Stimulated activated naive CD4-positive, alpha-beta T cell treated with Interleukin-2 at 50 U/mL for 16 hours (primary cell): ENCODE measurements at places on chromosomes 6 and 20.

- DNase-seq = no peak
These were observed 10.3 kb upstream of the MTRF1L start for GRCh38 chr6:153012856-153013255.

DNA sequence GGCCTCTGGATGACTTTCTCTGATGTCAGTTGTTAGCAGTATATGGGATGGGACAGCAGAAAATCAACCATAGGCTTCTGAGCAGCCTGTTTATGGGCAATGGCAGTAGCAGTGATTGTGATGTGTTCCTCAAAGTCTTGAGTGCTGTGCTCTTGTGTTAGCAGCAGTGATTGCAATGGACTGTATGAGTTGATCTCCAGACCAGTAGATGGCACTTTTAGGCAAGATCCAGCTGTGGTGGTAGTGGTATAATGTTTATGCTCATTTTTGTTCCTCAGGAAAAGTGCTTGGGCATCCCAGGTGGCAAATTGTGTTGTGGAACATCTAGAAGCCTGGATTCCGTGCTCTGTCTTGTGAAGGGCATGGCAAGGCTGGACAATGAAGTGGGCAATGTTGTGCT lies 181.6 kb upstream of the SYNCRIP start:
- no peak for DNase-seq

GRCh38 chr20:32064667-32065066 lies 12.6 kb downstream of the HCK start:
- DNase-seq = no peak

DNA sequence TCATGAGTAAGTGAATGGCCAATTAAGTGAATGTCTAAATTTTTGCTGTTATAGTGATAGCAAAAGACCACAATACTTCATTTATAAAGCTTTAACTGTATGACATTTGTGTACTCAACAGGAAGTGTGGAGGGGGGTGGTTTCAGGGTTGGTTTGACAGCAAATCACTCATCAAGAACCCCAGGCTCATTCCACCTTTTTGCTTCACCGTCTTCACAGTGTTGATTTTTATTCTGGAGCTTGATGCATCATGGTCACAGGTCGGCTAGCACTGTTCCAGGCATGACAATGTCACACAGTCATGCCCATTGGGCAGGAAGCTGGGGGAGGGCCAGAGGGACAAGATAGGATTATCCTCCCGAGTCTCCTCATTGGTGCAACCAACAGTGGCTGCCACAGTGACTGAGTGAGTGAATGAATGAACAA lies 75.0 kb downstream of the MDGA1 start:
- DNase-seq = no peak

DNA sequence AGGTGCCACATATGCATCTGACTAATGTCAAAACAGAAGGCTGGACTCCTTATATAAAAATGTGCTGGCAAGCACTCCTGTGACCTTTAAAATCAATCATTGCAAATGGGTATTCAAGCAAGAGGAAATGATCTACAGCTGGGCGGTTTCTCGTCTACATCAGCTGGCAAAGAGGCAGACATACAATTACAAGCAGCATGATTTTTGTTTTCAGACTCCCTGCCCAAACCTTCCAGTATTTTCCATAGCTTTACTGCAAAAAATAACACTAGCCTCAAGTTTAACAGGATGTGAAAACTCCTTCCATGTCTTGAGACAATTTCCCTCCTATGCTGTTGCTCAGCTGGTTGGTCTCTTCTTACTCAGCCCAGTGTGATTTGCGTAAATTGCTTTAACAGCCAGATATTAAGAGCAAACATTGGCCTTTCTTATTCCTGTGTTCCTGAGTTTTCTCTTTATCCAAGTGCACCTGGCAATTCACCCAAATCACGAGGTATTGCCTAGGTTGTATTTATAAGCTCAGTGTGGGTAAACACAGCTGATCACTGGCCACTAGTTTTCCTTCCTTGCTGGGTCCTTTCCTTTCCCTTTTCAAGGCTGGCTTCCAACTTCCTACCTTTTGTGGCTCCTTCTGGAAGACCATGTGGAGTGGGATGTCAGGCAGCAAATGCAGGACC lies 130.4 kb downstream of the MOXD1 start:
- no peak for DNase-seq

- DNase-seq = no peak
These were observed 835 bp downstream of the PRR18 start for GRCh38 chr6:166307082-166308032.

DNA sequence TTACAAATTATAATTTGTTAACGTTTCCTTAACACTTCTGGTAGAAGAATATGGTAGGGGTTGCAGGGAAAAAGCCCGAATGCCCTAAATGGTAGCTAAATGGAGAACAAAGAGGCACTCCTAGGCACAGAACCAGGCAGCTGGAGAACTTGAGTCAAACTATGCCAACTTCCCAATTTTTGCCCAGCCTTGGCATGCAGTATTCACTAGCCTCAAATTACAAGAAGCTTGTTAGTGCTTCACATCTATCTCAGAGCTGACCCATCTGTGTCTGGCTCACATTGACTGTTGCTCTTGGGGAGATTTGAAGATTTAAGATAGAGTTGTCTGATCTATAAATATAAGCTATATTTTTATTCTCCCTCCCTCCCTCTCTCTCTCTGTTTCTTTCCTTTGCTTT lies 19.4 kb upstream of the LRFN2 start:
- no peak for DNase-seq

GRCh38 chr6:88145298-88145963 lies 20.7 kb downstream of the CNR1 start:
- no peak for DNase-seq

DNA sequence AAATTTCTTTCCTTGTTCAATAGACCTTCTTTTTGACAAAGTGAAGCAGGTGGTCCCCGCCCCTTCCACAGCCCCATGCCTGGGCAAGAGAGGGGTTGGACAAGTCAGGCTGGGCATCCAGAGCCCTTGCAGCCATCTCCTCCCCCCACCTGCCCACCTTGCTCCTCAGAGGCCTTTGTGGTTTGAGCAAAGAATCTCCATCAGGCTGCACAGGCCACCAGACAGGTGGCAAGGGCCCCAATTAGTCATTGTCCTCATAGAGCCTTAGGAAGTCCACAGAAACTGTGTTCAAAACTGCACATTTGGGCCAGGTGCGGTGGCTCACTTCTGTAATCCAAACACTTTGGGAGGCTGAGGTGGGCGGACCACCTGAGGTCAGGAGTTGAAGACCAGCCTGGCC lies 1.5 kb upstream of the MAPK13 start:
- DNase-seq = no peak

DNA sequence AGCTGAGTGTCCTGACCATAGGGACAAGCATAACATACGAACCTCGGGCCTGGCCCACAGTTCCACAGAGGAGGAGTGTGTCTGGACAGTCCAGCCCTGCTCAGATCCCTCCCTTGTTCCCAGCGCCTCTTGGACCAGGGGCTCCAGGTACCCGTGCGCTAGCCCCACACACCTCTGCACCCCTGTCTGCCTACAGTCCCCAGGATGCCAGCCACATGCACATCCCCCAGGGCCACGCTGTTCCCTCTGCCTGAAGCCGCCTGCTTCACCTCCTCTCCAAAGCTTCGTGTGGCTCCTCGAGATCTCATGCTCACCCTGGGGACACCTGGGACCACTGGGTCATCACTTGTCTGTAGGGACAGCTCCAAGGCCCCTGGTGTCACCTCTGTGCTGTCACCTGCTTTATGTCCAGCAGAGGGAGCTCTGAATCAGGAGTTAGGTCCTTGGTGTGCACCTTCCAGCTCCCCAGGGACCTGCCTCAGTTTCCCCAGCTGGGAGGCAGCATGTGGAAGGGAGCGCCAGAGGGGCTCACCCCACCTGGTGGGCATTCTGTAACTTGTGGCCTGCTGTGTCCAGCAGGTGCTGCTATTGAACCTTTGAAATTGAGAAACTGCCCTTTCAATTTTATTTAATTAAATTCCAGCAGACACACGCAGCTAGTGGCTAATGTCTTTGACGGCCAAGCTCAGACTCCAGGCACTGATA lies 7.3 kb upstream of the YTHDF1 start:
- peak; percentile 27 for DNase-seq

- peak; percentile 83 for DNase-seq
These were observed 725 bp downstream of the EEF1A1 start for GRCh38 chr6:73519926-73520687.

- no peak for DNase-seq
These were observed 36.6 kb upstream of the NFATC2 start for GRCh38 chr20:51579137-51579536.

DNA sequence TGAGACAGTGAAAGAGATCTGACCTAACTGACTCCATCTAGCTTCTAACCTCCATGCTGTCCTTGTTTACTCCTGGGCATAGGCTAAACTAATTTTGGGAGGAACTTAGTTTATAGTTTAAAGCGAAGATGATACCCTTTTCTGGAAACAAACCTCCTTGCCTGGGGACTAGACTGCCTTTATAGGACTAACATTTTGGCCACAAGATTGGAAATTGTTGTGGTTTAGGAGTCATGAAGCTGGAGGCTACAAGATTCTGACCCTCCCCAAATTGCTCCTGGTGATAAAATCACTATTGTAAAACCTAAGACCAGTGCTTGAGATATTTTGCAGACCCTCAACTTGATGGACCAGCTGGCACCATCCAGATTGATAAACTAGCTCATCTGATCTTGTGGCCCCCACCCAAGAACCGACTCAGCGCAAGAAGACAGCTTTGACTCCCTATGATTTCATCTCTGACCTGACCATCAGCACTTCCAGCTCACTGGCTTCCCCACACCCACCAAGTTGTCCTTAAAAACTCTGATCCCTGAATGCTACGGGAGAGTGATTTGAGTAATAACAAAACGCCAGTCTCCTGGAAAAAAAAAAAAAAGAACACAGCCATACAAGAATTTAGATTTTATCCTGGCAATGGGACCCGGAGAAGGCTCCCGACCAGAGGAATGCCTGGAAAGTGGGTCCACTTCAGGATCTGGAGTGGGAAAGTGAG lies 63.0 kb downstream of the ABHD12 start:
- DNase-seq = no peak

- no peak for DNase-seq
These were observed 207.1 kb upstream of the MARCKS start for GRCh38 chr6:113649880-113650609.

- DNase-seq = no peak
These were observed 419.3 kb upstream of the HS3ST5 start for GRCh38 chr6:114762145-114762544.

- DNase-seq = no peak
These were observed 129.5 kb downstream of the CRYBG1 start for GRCh38 chr6:106490030-106490429.

DNA sequence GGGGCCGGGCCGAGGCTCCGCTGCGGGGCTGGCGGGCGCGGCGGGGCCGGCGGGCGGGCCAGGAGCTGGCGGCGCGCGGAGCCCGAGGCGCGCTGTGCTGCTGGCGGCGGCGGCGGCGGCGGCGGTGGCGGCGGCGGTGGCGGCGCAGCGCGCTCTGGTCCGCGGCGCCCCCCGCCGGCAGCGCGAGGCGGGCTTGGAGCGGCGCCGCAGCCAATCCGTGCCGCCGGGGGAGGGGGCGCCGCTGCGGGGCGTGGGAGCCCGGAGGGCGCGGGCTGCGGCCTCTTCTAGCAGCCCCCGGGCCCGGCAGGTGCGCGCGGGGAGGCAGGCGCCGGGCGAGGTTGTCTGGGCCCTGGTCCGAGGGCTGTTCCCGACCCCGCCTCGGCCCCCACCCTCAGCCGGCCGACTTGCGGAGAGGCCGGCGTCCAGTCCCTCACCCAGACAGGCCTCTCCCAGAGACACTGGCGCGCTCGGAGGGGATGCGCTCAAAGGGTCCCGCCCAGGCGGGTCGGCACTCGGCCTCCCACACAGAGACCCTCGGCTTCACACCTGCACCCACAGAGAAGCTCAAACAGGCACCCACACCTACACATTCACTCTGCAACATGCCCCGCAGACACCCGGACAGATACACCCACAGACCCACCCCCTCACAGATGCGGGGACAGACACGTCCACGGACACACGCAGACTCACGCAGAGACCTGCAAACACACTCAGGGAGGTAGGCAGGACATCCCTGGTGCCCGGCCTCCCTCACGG lies at the start of gene RIMS4:
TSS of gene RIMS4 (minus strand) at position 156 of the 759 bp plus-strand sequence. CDS start 275 bp downstream, outside the sequence.
- no peak for DNase-seq
